Effector memory CD4-positive, alpha-beta T cell (primary cell): ENCODE measurements at places on chromosomes 1 and 21.

DNA sequence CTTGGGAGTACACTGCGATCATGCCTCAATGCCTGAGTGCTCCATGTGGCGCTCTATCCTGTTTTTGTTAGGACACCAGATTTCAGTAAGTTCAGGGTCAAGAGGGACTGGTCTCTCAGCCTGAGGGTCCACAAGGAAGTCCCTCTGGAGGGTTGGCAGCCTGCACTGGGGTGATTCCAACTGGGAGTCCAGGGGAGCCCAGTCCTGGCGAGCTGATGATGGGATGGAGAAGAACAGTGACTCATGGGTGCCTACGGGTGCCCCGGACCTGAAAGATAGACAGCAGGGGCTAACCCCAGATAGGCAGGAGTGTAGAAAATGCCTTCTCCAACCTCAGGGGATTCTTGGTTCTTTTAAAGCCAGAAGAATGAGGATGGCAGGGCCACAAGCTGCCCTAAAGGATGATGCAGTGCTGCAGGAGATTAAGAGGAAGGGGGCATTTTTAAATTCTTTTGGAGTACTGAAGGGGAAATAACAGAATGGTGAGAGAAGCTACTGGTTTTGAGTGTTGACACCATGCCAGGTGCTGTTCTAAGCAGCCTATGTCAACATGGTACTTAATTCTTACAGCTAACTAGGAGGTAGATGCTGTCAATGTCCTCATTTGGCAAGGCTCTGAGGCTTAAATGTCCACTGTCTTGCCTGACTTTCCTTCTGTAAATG is 68.4 kb upstream of the TLR5 start:
- DNase-seq: no peak

DNA sequence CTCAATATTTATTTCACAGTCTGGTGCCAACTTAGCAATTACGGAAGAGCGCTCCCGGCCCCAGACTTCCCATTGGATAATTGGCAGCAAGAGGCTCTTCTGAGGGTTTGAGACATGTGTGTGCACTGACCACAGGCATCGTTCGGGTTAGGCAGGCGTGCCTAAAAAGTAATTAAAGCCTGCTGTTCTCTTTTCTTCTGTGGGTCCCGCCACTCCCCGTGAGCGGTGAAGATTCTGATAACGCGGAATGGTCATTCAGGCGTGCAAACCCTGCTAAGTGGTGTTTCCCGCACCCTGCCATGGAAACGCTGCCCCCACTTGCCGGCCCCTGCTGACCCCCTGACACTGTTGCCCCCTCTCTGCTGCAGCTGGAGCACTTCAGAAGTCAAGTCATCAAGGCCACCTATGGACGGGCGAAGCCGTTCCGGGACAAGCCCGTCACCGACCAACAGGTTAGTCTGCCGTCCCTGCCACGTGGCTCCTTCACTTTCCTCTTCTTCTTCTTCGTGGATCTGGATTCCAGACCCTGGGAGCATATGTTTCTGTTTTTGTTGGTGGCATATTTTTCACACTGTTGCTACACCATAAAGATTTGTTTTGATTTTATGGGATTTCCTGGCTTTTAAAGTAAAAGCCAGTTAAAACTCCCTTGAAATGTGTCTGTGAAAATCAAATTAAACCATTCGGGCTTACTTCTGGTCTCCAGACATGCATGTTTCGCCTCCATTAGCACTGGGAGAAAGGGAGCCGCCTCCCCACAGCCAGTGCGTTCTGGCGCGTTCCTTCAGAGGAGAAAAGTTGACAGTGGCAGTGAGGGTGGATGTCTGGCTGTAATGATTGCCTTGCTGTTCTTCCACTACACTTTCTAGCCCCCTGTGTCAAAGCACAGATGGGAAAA is 79.9 kb downstream of the FHAD1 start:
- DNase-seq: no peak

DNA sequence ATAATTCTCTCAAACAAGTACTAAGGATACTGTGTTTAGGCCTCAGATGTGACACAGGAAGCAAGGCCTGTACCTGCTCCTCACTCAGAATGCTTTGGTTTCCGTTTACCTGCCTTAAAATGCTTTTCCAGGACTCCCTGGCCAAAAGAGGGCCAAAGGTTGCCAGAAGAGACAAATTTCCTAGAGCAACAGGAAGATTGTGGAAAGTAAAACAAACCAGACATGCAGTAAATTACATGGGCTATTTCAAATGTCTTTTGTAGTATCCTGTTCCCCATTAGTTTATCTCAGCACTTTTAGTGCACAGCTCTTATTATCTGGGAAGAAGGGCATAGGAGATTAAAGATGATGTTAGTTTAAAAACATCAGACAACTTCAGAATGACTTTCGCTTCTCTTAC is 280.0 kb downstream of the NFIA start:
- DNase-seq: no peak

DNA sequence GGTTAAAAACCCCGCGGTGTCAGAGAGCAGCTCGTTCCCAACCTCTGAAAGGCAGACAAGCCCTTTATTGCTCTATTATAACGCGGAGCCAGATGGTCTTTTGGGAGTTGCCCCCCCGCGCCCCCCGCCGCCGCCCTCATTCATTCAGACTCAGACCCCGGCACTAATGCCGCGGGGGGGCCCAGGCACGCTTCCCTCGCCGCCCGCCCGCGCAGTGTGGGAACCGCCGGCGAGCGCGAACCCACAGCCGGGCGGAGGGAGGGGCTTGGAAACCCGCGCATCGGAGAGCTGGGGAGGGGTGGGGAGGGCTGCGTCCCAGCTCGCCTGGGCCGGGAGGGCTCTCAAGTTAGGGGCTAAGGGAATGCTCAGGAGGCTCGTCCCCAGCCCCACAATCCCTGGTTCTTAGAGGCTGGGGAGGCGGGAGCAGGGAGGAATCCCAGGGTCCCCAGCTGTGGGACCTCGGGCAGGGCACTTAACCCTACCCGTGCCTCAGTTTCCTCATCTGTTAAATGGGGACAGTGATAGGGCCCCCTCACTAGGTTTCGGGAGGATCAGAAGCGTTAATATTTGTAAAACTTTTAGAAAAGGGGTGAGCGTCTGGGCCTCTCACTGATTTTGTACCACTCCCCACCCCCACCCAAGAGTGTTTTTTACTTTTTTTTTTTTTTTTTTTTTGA is 10.9 kb upstream of the HES5 start:
- no peak for DNase-seq

DNA sequence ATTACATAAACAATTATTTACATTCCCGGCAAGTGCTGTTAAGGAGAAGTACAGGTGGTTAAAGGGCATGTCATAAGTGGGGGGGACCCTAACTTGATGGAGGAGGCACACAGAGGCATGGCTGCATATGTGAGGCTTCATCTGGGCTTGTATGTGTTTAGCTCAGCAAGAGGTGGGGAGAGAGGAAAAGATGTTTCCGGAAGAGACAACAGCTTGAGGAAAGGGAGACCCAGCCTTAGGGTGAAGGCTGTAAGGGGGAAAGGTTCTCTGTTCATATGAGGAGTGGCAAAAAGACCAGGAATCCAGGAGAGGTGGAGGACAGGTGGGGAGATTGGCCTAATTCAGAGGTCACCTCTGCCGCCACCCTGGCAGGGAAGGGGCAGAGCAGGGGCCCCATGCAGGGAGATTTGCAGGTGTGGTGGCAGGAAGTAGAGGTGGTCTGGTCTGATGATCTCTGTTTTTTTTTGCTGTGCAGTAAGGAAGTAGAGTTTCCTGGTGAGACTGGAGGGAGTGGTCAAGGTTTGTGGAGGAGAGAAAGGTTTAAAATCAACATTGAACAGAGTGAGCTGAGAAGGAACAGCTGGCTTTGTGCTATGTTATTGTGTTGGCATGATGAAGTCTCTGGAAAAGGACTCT is 9.0 kb downstream of the TRAF5 start:
- no peak for DNase-seq

DNA sequence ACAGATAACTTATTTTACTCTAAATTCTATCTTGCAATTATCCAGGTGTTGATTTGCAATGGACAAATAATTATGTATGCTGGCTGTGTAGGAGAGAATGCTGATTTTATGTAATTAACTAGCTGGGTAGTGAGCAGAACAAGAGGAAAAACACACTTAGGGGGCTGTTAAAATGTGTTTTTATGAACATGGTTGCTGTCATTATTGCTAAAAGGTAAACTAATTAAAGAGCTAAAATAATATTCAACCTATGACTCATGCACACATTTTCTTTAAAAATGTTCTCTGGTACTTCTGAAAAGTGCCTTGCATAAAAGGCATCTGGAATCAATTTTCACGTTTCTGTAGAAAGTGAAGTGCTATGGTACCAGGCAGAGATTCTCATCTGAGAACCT is 192.8 kb upstream of the C8B start:
- DNase-seq: no peak

- no peak for DNase-seq
Observed at GRCh38 chr1:118075116-118075515, 109.9 kb downstream of the SPAG17 start.

GRCh38 chr1:230749635-230750034 is 2.4 kb downstream of the CAPN9 start:
- DNase-seq: no peak

DNA sequence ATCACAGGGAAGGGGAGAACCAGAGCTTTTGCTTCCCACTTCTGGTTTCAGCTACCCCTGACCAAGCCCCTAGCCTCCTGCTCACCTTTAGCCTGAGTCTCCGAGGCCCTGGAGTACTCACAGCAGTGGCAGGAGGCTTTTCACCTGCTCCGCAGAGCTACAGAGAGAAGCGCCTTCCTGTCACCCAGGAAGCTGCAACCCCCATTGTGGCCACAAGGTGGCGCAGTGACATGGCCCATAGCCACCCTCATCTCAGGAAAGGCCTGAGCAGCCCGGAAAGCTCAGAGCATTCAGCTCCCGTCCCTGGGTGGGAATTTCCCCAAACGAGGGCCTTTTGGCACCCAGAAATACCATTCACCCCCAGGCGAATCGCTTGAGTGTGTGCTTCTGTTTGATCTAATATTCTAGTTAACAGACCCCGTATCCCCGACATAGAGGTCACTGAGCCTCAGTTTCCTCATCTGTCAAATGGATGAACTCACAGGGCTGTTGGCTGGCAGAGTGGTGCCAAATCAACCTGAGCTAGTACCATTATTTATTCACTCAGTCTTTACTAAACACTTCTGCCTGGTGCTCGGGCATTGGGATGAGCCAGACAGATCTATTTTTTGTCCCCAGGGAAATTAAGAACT is 25.3 kb downstream of the A3GALT2 start:
- peak; percentile 69 for DNase-seq

GRCh38 chr1:232983817-232984567 is 33.6 kb downstream of the NTPCR start:
- DNase-seq: no peak

DNA sequence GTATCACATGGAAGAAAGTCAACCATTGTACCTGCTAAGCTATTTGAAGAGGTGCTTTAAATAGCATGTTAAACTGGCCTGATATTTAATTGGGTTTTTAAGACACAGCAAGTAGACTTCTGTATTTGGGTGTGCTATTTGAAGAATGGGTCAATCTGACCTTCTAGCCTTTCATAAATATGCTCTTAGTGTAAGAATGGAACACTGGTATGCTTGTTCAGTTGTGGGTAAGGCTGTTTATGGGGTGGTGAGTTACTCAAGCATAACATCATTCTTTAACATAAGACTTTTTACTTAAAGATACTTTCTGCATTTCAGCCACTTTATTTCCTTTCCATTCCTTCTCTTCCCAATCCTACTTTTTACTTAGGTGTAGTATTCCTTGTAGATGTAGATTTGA is 21.4 kb downstream of the AHCYL1 start:
- no peak for DNase-seq

DNA sequence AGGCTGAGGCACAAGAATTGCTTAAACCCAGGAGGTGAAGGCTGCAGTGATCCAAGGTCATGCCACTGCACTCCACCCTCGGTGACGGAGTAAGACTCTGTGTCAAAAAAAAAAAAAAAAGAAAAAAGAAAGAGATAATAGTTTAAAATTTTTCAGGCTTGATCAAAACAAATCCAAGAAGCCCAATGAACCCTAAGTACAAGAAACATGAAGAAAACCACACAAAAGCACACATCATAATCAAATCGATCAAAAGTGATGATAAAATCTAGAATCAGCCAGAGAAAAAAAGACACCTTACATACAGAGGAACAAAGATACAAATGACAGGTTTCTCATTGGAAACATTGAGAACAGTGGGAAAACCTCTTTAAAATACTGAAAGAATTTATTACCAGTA is 31.5 kb downstream of the LDLRAD1 start:
- no peak for DNase-seq

GRCh38 chr1:29711582-29712283 is 475.4 kb downstream of the PTPRU start:
- DNase-seq: no peak

GRCh38 chr1:204147406-204148383 is 4.1 kb downstream of the ETNK2 start:
- no peak for DNase-seq
